Fibroblast of skin of back (primary cell): ENCODE measurements at places on chromosomes 1 and 21.

DNA sequence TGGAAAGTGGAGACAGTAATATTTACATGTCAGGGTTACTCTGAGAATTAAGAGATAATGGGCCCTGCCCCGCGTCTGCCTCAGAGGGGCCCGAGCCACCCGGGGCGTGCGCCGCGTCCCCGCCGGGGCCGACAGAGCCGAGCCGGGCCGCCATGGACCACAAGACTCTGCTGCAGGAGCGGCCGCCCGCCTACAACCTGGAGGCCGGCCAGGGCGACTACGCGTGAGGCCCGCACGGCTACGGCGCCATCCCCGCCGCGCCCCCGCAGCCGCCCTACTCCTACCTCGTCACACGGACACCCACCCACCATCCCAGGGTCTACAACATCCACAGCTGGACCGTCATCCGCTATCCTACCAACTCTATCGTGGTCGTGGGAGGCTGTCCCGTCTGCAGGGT lies 35.1 kb upstream of the LRRC39 start:
- DNase-seq = no peak

GRCh38 chr1:224696891-224697765 lies 81.0 kb downstream of the CNIH3 start:
- peak; percentile 77 for DNase-seq

DNA sequence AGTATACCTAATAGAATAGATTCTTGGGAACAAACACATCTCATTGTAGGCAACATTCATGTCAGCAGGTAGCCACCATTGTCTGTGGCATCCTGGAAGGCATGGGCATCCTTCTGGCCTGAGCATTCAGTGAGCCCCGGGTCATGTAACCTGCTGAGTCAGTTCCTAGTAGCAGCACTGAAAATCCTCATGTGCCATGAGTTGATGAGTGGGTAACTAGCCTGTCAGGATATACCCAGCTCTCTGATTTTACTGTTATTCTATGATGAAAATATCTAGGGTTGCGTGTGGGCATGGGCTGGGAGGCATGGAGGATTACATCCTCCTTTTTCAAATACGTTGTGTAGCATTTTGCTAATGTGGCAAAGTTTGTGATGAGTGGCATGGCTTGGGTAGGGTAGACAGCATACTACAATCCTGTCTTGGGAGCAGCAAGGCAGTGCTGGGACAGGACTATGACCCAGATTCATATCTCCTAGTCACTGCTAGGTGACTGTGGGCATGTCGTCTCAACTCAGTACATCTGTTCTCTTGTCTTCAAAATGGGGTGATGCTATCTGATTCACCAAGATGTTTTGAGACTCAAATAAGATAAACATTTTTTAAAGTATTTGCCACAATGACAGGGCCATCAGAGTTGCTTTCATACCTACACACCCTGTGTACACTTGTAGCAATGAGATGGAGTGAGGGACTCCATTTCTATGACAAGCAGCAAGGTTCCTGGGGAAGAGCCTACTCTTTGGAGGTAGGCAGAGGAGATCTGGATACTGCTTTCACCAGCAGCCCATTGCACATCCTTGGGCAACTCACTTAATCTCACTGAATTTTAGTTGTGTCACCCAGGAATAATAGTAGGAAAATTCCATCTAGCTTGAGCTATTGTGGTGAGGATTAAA lies 62.5 kb downstream of the CD58 start:
- DNase-seq = no peak

GRCh38 chr1:87104945-87105344 lies 190.5 kb downstream of the HS2ST1 start:
- DNase-seq = peak; percentile 22

DNA sequence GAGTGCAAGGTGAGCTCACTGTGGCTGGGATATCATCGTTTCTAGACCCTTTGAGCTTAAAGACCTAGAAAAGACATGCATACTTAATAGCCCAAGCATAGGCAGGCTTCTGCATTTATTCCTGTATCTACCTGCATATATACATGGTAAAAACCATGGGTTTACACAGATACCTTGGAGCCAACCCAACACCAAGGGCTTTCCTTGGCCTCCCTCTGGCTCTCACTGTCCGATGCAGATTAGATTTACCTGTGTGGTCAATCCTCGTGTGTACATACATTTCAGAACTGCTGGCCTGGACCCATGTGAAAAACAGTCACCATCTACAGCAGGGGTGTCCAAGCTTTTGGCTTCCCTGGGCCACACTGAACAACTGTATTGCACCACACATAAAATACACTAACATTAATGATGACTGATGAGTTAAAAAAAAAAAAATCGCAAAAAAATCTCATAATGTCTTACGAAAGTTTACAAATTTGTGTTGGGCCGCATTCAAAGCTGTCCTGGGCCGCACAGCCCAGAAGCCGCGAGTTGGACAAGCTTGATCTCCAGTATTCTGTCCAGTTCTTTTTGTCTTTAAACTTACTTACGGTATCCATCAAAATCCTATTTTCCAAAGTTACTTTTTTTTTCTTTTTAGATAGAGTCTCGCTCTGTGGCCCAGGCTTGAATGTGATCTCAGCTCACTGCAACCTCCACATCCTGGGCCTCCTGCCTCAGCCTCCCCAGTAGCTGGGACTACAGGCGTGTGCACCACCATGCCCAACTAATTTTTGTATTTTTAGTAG lies 43.5 kb downstream of the WDR4 start:
- no peak for DNase-seq

- DNase-seq = no peak
Observed at GRCh38 chr1:48701445-48701844, 75.2 kb downstream of the BEND5 start.
